ENCODE measurements at places on chromosomes 4 and X.

DNA sequence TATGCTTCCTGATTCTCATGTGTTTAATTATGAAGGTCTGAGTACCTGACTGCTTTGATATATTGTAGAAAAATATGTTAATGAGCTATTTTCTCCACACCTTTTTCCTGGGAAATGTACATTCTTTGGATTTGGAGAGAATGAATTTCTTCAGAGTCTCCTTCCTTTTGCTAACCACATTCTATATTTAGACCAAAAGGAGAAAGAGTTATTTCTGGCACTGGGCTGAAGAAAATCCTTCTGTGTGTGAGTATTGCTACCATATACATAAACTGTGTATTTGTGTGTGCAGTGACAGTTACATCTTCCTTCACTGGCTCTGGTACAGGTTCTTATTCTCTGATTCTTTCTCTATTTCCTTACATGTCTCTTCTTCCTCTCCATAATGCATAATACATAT, 44.5 kb upstream of the PGRMC2 start:
- DNase-seq = no peak

DNA sequence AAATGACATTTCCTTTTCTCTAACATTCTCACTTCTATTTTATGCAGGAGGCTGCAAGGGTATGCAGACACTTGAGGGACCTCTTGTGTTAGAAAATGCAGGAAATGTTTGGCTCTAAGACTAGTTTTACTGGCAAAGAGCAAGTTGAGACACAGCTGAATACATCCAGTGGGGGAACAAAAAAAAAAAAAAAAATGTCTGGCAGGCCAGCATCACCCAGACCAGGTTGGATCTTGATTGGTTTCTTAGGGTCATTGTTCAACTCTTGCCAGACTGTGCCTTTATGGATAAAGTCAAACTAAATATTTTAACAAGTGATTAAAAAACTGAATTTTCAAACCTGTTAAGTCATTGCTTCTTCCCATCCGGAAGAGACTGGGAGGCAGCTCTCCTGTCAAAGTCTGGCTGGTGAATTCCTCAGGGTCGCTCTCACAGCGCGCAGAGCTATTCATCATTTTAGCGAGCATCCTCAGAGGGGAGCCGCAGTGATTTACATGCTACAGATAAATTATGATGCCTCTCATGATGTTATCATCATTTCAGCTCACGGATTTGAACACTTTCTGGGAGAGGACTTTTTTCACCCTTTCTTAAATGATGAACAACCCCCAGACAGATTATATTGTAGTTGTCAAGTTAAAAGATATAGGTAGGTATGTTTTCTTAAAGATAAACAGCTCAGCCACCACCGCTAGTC, 23.6 kb upstream of the PACRGL start:
- DNase-seq = no peak

- no peak for DNase-seq
Measured at GRCh38 chr4:165115301-165115700, 2.6 kb upstream of the TMEM192 start.

DNA sequence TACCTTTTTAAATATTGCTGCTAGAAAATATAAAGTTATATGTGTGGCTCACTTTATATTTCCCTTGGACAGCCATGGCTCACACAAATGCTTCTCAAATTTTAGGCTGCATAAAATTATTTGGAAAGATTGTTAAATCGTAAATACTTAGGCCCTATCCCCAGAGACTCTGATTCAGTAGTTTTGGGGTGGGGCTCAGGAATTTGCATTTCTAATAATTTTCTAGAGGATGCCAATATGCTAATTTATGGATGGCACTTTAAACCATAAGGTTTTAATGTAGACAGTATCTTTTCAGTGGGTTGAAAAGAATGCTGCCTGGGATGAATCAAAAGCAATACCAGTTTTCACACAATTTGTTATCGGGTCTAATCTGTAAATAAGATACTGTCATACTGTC, 49.7 kb downstream of the RAP1GDS1 start:
- no peak for DNase-seq

DNA sequence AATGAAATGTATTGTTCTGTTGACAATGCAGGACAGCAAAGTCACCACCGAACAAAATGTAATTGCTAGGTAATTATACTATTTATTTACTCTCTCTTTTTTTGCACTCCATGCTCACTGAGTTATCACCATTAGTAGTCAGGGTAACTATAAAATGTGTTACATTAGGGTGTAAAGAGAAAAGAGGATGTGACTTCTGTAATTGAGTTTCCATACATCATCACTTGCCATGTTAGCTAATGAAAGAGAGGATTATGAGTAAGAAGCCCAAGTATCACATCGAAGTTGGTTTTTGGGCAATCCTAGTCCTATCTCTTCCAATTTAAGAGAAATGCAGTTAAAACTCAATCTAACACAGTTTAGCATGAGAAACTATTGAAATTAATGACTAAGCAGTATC, 7.6 kb downstream of the ZXDA start:
- no peak for DNase-seq
